Activated CD8-positive, alpha-beta memory T cell treated with anti-CD3 and anti-CD28 coated beads, Interleukin-2, amount 10 ng/mL, durations not matched to agents 7 days and 5 days (primary cell): ENCODE measurements at places on chromosomes 11 and 22.

DNA sequence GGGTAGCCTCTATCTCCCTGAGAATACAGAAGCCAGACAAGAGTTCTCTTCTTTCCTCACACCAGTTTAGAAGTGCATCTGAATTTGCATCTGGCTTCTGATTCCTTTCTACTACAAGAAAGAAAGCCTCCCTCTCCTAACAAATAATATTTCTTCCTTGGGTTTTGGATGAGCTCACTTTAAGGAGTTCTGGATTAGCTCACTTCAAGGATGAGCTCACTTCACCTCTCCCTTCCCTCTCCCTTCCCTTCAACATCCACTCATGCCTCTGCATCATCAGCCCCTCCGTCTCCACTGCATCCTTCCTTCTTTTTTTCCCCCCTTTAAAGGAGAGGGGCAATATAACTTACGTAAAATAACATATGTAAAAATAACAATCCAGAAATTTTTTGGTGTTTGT is 1.6 kb upstream of the MTNR1B start:
- no peak for DNase-seq

DNA sequence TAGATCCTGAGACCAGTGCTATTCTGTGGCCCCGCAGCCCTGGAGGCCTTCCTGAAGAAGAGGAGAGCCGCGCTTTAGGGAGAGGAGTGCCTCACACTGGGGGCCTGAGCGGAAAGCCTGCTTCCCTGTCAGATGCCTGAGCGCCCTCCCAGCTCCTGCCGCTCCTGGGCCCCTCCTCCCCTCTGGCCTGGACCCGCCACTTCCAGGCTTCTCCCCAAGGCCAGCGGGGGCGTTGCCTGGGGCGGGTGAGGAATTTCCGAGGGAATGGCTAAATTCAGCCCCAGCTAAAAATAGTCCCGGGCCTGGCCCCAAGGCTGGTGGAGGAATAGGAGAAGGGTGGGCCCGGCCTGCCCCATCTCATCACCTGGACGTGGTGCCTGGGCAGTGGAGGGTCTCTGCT is 15.4 kb downstream of the ARHGEF17 start:
- DNase-seq = no peak

DNA sequence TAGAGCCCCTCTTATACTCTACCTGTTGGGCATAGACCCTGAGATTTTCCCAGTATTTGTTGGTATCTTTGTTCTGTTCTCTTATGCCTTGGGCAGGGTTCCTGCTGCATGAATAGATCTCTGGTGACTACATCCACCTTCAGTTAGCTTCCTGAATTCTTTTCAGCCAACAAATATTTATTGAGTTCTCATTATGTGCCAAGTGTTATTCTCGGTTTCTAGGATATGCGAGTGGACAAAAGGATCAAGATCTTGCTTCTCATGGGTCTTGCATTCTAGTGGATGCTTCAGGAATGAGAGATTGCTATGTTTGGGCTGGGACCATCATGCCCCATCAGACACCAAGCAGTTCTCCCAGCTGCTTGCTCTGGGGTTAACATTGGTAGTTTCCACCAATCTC is 340.0 kb downstream of the METTL15 start:
- no peak for DNase-seq

GRCh38 chr22:40666151-40666848 is 13.0 kb upstream of the MCHR1 start:
- no peak for DNase-seq

- DNase-seq = no peak
Measured at GRCh38 chr11:10893714-10894151, 35.9 kb upstream of the ZBED5 start.

DNA sequence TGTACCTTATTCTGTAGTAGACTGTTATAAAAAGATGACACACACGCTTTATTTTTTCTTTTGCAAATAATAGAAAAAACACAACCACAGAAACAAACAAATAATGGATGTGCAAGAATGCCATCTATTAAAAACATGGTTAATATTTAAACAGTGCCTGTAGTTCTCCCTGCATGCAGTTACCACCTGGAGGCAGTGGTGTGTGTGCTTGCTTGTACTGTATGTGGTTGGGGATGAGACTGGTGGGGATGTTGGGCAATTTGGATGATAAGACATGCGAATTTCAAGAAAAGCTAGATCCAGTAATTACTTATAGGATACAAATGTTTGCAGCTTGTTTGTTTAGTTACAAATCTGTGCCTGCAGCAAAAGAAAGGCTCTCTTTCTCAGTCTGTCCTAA is 3.6 kb downstream of the C11orf87 start:
- no peak for DNase-seq

DNA sequence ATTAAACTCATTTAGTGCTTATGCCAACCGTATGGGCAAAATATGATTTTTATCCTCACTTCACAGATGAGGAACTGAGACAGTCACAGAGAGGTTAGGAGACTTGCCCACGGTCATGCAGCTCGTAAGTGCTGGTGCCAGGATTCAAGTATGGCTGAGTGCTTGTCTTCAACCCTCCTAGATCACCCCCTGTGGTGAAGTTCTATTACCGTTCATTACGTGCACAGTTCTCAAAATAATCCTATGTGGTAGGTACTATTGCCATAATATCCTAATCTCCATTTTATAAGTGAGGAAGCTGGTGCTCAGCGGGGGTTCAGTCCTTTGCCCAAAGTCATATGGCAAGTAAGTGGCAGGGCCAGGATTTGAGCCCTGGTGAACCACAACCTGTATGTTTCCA is 1.5 kb downstream of the MIEF1 start:
- DNase-seq = no peak

GRCh38 chr11:69212798-69213110 is 57.0 kb downstream of the SMIM38 start:
- peak; percentile 11 for DNase-seq

DNA sequence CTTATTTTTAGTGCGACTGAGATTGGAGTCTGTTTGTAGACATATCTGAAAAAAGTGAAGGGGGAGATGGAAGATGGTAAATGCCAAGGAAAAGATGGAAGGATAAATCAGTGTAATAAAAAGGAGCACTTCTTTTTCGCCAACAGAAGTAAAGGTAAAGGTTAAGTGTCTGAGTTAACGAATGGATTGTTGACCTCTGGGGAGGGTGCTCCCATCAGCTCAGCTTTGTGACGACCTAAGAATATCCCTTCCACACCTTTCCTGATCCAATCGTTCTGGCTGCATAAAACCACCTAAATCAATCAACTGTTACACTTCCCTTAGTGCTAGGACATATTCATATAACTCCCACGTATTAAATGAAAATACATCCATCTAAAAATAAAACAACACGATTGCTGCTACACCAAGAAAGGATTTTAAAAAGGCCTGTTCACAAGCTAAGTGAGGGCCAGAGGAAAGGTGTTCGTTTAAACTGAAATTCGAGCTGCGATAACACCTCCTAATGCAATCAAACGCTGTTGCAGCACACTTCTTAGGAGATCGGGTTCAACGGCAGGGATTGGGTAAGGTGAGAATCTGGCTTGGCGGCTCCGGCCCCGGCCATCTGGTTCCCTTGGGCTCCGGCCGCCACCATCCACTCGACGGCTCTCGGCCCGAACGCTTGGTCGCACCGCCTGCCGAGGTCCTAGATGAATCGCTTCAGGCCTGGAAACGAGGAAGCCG is 658 bp downstream of the C11orf71 start:
- no peak for DNase-seq

GRCh38 chr11:112219476-112220232 is 6.6 kb upstream of the PTS start:
- DNase-seq = peak; percentile 53

- peak; percentile 72 for DNase-seq
Measured at GRCh38 chr11:117456027-117456720, 128.5 kb downstream of the CEP164 start.

GRCh38 chr11:126489836-126490660 is 134.6 kb downstream of the ST3GAL4 start:
- DNase-seq = no peak

GRCh38 chr11:75072582-75072981 is 24.1 kb downstream of the OR2AT4 start:
- no peak for DNase-seq
